GM13976 (cell line): ENCODE measurements at places on chromosomes 4 and X.

GRCh38 chr4:161555689-161556660 lies 607.8 kb downstream of the FSTL5 start:
- peak; percentile 5 for DNase-seq

- peak; percentile 63 for DNase-seq
Observed at GRCh38 chr4:184310171-184310567, 92.5 kb upstream of the ENPP6 start.

DNA sequence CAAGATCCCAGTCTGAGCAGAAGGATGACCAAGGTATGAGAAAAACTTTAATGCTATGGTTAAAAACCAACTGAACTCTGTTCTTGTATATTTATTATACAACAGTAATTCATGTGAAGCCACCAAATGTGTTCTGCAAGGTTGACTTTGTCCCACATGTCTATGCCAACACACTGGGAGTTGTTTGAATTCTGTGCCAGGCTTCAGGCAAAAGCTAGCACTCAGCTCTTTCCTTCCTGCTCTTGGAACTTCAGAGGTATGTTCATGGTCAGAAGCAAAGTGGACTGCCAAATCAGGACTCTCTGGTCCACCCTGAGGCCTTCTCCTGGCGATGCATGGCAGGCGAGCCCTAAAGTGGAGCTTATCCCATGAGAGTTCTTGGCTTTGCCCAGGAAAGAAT lies 205.6 kb upstream of the AR start:
- no peak for DNase-seq

GRCh38 chr4:109155084-109155483 lies 147.4 kb downstream of the COL25A1 start:
- no peak for DNase-seq

DNA sequence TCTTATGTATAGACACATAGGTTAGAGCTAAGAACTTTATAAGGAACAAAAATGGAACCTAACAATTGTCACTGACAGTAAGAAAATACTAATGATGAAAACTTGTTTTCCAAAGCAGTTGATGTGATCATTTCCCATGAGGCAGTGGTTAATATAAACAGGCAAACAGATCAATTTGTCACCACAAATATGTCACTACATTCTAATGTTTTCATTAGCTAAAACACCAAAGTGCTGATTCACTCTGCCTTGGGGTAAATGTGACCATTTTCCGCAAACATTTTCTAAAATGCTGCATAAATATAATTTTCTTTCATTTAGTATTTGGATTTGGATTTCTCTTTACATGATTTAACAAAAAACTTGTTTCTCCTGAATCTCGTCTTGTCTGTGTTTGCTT lies 408.9 kb upstream of the CTSO start:
- DNase-seq, result no peak

GRCh38 chrX:7253565-7253964 lies 105.6 kb upstream of the PUDP start:
- no peak for DNase-seq
